ENCODE measurements at places on chromosomes 16 and 17. TPM values are rescaled to one million over a fixed set of nuclear protein-coding genes. Genes with fewer than 3 reads are reported as not detected.

The ANKFN1 gene
- not detected for total RNA-seq

The CMTM1 gene
- 10.5 TPM for total RNA-seq

DNA sequence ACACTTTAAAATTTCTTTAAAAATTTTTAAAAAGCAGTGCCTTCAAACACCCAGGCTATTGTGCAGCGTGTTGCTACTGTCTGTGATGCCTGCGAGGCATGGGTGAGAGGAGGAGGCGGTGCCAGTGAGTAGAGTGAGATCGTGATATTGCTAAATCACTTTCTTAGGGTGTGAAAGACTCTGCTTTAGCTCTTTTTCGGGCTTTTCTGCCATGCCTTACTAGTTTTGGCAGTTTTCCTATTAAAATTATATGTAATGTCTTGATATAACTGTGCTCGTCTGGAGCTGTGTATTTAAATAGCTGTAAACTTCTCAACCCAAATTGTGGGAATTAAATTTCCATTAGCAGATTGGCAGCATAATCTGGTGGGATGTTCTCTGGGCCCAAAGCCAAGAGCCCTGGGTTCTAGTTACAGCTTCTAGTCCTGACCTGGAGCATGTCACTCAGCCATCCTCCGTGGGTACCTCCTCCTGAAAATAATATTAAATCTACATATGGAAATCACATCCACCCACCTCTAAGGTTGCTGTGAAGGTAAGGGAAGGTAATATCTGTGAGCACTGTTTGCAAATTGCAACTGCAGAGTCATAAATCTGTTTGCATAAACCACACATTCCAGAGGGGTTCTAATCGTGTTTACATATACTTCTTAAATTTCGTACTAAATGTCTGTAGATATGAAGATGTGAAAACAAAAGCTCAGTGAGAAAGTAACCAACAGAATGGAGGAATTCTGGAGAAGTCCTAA lies 264.3 kb upstream of the CACNG5 start:
- no peak for DNase-seq

DNA sequence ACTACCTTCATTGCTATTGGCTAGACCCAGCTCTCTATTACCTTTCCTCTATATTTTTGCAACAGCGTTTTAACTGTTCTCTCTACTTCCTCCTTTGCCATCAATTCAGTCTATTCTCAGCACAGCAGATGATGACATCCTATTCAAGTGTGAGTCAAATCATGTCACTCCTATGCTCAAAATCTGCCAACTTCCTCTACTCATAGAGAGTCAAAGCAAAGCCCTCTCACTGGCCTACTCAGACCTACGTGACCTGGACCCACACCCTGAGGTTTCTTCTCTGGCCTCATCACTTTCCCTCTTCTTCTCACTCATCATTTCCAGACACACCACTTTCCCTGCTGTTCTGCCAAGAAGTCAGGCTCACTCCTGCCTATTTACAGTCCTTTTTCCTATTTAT lies 289.0 kb upstream of the AXIN2 start:
- DNase-seq: no peak

DNA sequence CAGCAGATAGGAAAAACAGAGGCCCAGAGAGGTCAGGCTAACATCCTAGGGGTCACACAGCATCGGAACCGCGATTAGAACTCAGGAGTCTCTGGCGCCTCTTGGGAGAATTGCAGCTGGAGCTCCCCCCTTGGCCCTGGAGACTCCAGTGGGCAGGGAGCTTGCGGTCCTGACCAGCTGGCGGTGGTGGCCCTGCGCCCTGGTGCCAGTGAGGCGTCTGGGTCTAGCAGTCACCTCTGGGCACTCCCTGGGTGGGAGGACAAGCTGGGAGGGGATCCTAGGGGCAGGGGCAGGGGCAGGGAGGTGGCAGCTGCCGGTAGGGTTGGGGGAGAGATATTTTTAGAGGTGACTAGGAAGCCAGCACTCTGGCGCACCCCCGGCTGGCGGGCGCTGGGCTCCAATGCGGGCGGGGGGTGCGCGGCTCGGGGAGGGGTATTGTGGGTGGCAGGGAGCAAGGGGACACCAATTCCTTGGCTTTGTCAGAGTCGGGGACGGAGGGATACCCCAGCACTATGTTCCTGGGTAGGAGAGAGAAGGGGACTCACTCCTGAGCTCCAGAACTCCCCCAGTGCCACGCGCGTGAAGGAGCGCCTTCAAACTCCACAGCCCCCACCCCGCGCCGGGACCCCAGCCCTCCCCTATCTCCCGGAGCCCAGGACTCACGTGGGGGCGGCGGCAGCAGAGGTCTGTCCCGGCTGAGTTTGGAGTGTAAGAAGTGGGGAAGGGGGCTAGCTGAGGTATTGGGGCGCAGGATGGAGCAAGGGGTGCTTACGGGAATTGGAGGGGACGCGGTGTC lies 584 bp downstream of the PHOSPHO1 start:
- DNase-seq: no peak

All from T-cell (primary cell).